ENCODE measurements at places on chromosomes 4 and X.

- no peak for DNase-seq
These were observed 89.7 kb downstream of the LINC00632 start for GRCh38 chrX:140799216-140799615.

DNA sequence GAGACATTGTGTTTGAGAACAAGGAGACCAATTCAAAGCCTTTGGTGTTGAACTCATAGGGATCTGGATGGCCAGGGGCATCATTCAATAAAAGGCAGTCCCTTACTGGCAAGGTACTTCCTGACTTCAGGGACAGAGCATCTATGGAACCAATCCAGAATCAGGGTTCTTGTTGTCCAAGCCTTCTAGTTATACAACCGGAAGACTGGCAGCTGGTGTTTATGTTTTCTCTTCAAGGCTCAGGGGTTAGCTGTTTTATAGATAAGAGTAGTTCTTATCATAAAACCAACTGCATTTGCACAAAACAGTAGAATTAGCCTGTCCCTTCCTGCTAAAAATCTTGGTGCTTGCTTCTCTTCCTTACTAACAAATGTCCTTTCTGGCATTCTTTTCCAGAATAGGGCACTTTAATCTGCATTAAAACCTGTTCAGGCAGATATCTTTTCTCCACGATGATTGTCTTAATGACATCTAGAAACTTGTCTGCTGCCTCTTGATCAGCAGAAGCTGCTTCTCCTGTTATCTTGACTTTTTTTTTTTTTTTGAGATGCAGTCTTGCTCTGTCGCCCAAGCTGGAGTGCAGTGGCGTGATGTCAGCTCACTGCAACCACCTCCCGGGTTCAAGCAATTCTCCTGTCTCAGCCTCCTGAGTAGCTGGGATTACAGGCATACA lies 38.4 kb upstream of the ARHGEF6 start:
- DNase-seq: no peak

DNA sequence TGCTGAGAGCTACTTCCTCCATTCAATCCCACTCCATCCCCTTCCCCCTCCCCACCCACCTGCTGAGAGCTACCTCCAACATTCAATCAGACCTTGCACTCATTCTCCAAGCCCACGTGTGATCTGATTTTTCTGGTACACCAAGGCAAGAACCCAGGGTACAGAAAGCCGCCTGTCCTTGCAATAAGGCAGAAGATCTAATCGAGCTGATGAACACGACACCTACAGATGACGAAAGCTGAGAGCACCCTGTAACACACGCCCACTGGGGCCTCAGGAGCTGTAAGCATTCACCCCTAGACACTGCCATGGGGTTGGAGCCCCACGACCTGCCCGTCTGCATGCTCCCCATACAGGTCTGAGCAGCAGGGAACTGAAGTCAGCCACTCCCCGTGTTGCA lies 58.3 kb downstream of the TRIML1 start:
- no peak for DNase-seq

- no peak for DNase-seq
These were observed 85.4 kb downstream of the DCHS2 start for GRCh38 chr4:154406018-154406795.

DNA sequence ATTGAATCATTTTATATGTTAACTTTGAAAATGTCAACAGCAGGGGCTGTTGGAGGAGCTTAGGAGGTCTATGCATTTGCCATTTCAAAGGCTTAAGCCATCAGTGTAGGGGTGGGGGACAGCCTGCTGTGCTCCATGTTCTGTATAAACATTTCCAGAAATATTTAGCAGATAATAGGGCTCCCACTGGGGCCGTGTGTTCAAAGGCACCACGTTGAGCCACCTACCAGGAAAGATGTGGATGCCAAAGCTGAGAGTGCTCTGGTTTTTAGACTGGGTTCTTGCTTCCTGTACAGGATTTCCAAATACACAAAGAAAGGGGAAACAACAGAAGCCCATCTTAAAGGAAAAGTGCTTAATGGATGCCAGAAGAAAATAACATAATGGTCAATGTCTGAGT lies 219.5 kb downstream of the CENPC start:
- DNase-seq: no peak

DNA sequence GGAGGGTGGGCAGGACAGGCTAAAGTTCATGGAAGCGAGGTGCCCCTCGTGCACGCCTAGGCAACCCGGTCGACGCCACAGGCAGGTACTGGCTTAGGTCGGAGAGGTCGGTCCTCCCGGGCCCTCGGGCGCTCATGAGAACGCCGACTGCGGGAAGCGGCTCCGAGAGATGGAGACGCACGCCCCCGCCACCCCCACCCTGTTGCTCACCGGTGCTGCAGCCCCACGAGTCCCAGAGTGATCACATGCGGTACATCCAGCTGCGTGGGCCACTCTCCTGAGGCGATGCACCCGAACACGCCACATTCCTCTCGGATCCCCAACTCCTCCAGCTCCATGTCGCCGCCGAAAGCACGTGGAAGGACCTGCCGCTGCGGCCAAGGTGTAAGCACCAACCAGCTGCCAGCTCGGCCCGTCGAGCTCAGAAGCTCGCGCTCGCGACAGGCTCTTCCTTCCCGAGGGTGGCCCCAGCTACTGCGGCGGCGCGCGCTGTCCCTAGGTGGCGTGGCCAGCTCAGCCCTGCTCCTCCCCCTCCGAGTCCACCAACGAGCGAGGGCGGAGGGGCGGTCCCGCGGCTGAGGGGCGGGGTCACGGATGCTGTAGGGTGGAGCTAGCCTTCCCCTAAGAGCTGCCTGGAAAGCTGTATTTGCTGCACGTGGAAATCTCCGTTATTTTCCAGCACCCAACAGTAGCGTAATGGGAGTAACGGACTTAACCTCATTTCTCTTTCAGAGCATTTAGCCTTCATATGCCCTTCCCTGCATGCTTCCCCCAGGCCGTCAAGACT lies at the start of gene PPAT:
Gene PPAT, minus strand, starts transcription at position 476 of the 787 bp plus-strand sequence. Its CDS starts 138 bp downstream, at position 338.
- DNase-seq: peak; percentile 99

DNA sequence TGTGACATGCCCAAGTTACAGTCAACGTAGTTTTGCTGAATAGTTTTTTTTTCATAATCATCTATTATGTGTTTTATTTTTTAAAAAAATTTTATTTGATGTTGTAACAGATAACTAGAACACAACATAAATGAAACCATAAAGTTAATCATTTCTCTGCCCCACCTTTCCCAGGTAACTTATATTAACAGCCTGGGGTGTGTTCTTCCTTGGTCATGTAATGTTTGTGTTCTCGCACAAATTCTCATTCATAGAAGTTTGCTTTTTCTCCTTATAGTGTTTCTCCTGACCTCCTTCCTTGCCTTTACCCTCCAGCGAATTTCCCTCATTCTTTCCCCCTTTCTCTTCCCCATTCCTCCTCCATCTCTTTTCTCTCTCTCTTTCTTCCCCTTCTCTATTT lies 214.8 kb downstream of the SOWAHB start:
- no peak for DNase-seq

GRCh38 chrX:24423960-24424359 lies 41.1 kb upstream of the PDK3 start:
- no peak for DNase-seq

- DNase-seq: no peak
These were observed 230.8 kb upstream of the TET2 start for GRCh38 chr4:104915864-104916263.

GRCh38 chr4:104868958-104869357 lies 277.7 kb upstream of the TET2 start:
- DNase-seq: no peak

DNA sequence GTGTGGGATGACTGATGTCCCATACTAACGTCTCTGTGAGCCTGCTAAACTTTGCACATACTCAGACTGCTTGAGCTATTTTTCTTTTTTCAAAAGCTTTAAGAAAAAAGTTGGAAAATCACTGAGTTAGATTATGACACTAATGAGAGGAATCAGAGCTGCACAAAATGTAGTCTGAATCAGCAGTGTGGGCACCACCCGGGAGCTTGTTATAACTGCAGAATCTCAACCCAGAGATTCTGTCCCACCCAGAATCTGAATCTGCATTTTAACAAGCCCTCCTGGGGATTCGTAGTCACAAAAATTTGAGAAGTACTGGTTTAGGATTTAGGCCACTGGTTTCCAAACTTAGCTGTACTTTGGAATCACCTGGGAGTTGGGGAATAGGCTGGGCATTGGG lies 102.1 kb upstream of the MID1IP1 start:
- no peak for DNase-seq

- no peak for DNase-seq
These were observed 99.3 kb upstream of the GRIA3 start for GRCh38 chrX:123084797-123085196.

DNA sequence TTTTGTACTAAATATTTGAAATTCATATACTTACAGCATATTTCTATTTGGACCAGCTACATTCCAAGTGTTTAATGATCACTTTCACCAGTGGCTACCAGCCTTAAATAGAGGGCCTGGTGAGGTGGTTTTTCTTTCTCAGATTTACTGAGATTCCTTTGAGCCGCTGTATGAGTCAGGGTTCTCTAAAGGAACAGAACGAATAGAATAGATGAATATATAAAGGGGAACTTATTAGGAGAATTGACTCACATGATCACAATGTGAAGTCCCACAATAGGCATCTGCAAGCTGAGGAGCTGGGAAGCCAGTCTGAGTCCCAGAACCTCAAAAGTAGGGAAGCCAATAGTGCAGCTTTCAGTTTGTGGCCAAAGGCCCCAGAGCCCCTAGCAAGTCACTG lies 146.2 kb upstream of the TLL1 start:
- DNase-seq: no peak

GRCh38 chr4:28225689-28226353 lies 1365.2 kb downstream of the STIM2 start:
- DNase-seq: no peak

DNA sequence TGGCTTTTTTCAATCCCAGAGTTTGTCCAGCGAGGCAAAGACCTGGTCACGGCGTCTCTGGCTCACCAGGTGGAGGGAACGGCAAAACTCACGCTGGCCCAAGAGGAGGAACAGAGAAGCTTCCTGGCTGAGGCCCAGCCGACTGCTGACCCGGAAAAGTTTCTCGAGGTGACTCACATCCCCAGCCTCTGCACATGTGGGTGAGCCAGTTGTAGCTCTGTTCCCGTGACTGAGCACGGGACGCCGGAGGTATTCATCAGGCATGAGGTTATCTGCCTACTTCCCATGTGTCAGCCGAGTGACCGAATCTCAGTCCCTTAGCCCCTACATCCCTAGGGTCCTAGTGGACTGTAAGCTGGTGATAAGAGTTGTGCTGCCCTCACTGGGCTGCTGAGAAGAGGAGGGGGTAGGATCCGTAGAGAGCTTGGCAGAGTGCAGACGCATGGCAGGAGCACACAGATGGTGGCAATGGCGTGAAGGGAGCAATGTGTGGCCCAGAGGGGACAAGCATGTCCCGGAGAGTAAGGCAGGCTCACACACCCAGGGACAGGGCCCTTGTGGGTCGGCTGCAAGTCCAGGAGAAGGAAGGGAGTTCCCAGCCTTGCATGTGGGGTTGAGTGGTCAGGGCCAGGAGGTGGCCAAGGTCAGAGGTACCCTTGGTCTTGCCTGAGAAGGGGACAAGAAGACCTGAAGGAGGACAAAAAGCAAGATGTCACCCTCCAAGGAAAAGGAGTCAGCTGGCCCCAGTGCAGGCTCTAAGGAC lies 42.9 kb downstream of the EVC start:
- DNase-seq: peak; percentile 52

DNA sequence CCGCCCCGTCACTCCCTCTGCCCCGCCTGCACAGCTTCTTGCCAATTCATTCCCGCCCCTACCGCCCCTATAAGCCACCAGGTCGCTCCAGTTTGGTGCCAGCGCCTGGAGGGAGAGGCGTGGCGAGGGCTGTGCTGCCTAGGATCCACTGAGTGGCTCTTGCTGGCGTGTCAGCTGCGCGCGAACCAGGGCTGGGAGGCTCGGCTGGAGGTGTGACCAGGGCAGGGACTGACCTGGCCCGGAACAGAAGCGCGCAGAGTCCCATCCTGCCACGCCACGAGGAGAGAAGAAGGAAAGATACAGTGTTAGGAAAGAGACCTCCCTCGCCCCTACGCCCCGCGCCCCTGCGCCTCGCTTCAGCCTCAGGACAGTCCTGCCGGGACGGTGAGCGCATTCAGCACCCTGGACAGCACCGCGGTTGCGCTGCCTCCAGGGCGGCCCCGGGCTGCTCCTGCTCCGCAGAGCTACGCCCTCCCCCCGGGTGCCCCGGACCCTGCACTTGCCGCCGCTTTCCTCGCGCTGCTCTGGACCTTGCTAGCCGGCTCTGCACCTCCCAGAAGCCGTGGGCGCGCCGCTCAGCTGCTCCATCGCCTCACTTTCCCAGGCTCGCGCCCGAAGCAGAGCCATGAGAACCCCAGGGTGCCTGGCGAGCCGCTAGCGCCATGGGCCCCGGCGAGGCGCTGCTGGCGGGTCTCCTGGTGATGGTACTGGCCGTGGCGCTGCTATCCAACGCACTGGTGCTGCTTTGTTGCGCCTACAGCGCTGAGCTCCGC lies at the start of gene GPR78:
Gene GPR78, plus strand, starts transcription at position 72 of the 773 bp plus-strand sequence. Its CDS starts 591 bp downstream, at position 663.
- DNase-seq: peak; percentile 69

DNA sequence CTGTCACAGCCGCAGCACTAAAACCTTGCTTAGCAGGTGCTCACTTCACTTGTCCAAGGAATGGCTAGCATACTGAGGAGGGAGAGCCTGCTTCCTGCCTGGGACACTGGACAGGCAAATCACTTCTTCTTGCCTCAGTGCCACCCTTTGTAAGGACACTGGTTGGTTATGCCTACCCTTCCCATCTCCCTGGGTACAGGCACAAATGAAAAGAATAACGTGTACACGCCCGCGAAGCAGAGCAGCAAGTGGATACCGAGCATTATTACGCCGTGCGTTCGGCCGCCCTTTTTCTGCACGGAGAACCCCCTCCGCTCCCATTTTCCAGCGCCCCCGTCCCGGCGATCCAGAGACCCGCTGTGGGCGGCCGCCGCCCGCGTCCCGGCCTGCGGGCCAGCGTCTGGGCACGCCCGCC lies 338 bp upstream of the KLHL2 start:
- DNase-seq: no peak

GRCh38 chr4:183966371-183966770 lies 61.3 kb downstream of the STOX2 start:
- DNase-seq: no peak

DNA sequence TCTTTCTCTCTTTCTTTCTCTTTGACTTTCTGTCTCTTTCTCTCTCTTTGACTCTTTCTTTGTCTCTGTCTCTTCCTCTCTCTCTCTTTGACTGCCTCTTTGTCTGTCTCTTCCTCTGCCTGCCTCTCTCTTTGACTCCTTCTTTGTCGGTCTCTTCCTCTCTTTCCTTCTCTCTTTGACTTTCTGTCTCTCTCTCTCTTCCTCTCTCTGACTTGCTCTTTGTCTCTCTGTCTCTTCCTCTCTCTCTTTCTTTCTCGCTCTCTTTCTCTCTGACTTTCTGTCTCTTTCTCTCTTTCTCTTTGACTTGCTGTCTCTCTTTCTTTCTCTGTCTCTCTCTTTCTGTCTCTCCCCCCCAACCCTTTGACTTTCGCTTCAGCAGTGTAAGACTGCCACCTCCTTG lies 36.4 kb upstream of the OGT start:
- DNase-seq: no peak

DNA sequence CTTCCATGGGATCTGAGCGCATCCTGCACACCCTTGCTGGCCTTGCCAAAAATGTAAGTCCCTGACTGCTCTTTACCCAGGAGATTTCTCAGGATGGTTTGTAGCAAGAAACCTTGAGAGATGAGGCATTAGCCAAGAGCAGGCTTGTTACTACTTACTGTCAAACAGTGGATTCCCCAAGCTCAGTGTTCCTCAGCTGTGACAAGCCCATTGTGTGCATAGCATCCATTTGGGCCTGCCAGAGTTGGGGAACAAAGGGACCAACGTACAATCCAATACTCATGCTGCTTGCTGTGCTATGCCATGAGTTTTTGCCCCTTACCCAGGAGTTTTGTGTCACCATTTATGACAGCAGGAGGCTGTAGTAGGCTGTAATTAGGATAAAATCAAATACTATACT lies 267.6 kb downstream of the TENM3 start:
- DNase-seq: no peak
